ENCODE measurements at places on chromosomes 3 and 15. TPM values are rescaled to one million over a fixed set of nuclear protein-coding genes. Genes with fewer than 3 reads are reported as not detected.
A peak's percentile ranks its signal among the peaks of the same experiment; 100 is the strongest.

GRCh38 chr3:171379281-171379680 is 80.9 kb downstream of the TNIK start:
- DNase-seq, result no peak
- H3K36me3 ChIP-seq, result no peaks in the 10 kb centered on the region
- no peak overlapping the region for H3K4me3 ChIP-seq
- H3K4me1 ChIP-seq, result peaks cover 2% of the 10 kb centered on the region

- peaks cover 71% of the 10 kb centered on the region for H3K4me1 ChIP-seq
- H3K36me3 ChIP-seq, result peaks cover 55% of the 10 kb centered on the region
- DNase-seq, result no peak
Observed at GRCh38 chr3:197956626-197956988, 3.4 kb upstream of the LMLN start.

The NAA50 gene
- total RNA-seq, result 80.7 TPM

The WDR93 gene
- 0.21 TPM for total RNA-seq

DNA sequence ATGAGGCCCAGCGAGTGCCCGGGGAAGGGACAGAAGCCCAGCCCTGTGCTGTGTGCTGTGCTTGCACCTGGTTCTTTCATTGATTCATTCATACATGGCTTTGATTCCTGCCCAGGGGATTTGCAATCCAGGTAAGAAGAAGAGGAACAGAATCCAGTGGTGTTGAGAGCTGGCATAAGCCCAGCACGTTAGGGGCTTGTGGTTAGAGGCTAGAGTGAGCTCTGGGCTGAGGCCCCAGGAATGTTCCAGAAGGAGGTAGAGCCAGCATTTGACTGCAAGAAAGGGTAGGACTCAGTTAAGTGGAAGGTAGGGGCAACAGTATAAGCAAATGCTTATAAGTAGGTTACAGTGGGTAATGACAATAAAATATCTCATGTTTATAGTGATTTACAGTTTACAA is 2.3 kb downstream of the VWA5B2 start:
- H3K4me1 ChIP-seq, result peaks cover 11% of the 10 kb centered on the region
- no peaks in the 10 kb centered on the region for H3K27me3 ChIP-seq
- H3K27ac ChIP-seq, result no peak overlapping the region
- DNase-seq, result no peak

The FRMD5 gene
- 2.9 TPM for total RNA-seq

The SLC9C1 gene
- not detected for total RNA-seq

DNA sequence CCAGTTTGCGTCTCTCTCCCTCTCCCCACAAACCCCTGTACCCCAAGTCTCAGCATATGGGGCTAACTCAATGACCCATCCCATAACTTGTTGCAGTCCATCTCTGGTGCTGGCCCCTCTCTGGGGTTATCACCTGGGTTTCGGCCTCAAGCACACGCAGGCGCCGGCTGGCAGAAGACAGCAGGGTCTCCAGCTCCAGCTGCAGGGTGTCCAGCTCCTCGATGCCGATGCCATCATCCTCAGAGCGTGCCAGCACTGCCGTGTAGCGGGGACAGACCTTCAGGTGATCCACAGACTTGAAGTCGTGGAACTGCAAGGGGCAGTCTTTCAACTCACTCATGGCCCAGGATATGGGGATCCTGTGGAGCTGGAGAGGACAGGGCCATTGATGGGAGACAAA is 1.1 kb downstream of the TADA3 start:
- H3K27ac ChIP-seq, result peak overlapping the region; percentile 99
- DNase-seq, result no peak
- no peaks in the 10 kb centered on the region for H3K27me3 ChIP-seq

GRCh38 chr3:32910954-32911353 is 40.5 kb upstream of the CCR4 start:
- no peaks in the 10 kb centered on the region for H3K27me3 ChIP-seq
- H3K4me1 ChIP-seq, result no peaks in the 10 kb centered on the region
- no peak overlapping the region for H3K4me3 ChIP-seq
- H3K36me3 ChIP-seq, result no peaks in the 10 kb centered on the region
- H3K27ac ChIP-seq, result peak overlapping the region; percentile 24

The LRIG1 gene
- total RNA-seq, result 48.6 TPM

The MESP2 gene
- 1.5 TPM for total RNA-seq

The IQSEC1 gene
- 63.8 TPM for total RNA-seq

- H3K27me3 ChIP-seq, result no peaks in the 10 kb centered on the region
- no peaks in the 10 kb centered on the region for H3K36me3 ChIP-seq
- no peak overlapping the region for H3K27ac ChIP-seq
- no peak for DNase-seq
- H3K4me1 ChIP-seq, result no peaks in the 10 kb centered on the region
- H3K4me3 ChIP-seq, result no peak overlapping the region
Observed at GRCh38 chr3:149701206-149701976, 43.6 kb upstream of the WWTR1 start.

GRCh38 chr3:47863391-47864128 is 60.6 kb downstream of the DHX30 start:
- DNase-seq, result no peak
- H3K27me3 ChIP-seq, result no peaks in the 10 kb centered on the region
- H3K4me1 ChIP-seq, result no peaks in the 10 kb centered on the region
- no peaks in the 10 kb centered on the region for H3K36me3 ChIP-seq

DNA sequence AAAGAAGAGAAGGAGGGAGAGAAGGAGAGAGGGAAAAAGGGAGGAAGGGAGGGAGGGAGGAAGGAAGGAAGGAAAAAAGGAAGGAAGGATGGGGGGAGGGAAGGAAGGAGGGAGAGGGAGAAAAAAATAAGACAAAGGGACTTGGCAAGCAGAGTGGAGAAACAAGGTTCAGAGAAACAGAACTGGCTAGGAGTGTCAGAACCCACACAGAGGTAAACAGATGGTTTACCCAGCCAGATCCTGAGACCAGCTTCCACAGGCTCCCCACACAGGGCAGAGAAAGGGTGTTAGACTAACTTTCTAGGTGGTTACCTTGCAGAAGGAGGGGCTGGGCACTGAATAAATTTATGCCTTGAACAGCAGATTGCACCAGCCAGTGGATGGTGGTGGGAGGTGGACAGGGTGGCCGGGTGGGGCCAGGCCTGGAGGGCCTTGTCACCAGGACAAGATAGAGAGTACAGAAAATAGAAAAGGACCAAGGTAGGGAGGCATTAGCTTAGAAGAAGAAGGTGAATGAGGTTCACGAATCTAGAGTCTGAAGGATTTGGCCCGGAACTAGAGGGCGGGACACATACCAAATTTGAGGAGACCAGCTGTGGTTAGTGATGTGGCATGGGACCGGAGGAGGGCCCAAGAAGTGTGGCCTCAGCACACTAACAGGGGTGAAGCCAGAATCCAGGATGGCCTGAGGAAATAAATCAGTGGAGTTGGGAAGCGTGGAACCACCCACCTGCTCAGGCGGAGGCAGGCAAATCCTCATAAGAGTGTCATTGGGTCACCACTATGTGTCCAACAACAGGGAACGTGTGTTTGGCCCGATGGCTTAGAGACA is 1.2 kb upstream of the TM4SF1 start:
- H3K4me3 ChIP-seq, result no peak overlapping the region
- no peaks in the 10 kb centered on the region for H3K27me3 ChIP-seq
- H3K36me3 ChIP-seq, result no peaks in the 10 kb centered on the region
- H3K4me1 ChIP-seq, result peaks cover 23% of the 10 kb centered on the region

The CNTN3 gene
- 2.7 TPM for total RNA-seq

GRCh38 chr3:117893001-117893400 is 1141.6 kb downstream of the IGSF11 start:
- H3K36me3 ChIP-seq, result no peaks in the 10 kb centered on the region
- H3K4me1 ChIP-seq, result no peaks in the 10 kb centered on the region
- no peak overlapping the region for H3K4me3 ChIP-seq
- H3K27ac ChIP-seq, result no peak overlapping the region

GRCh38 chr3:98855806-98856400 is 45.6 kb downstream of the DCBLD2 start:
- no peak overlapping the region for H3K4me3 ChIP-seq
- DNase-seq, result no peak
- H3K27me3 ChIP-seq, result no peaks in the 10 kb centered on the region
- peaks cover 12% of the 10 kb centered on the region for H3K4me1 ChIP-seq
- no peak overlapping the region for H3K27ac ChIP-seq

GRCh38 chr15:29635513-29636098 is 186.7 kb downstream of the TJP1 start:
- no peak overlapping the region for H3K27ac ChIP-seq
- DNase-seq, result no peak
- no peaks in the 10 kb centered on the region for H3K27me3 ChIP-seq

DNA sequence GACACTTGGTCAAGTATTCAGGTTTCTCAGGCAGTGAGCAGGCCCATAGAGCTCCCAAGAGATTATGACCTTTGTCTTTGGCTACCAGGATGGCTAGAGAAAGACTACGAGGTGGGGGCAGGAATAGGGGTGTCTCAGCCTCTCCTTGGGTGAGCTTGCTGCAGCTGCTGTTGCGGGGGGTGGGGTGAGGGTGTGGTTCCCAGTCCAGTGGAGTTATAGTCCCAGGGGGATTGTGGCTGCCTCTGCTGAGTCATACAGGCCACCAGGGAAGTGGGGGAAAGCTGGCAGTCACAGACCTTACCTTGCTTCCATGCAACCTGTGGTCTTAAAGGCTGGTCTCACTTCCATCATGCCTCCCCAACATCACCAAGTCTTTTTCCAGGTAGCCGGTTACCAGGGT is 31.7 kb downstream of the ATP2C1 start:
- no peaks in the 10 kb centered on the region for H3K4me1 ChIP-seq
- no peak for DNase-seq
- no peak overlapping the region for H3K4me3 ChIP-seq
- no peak overlapping the region for H3K27ac ChIP-seq

- no peak overlapping the region for H3K27ac ChIP-seq
- H3K4me1 ChIP-seq, result no peaks in the 10 kb centered on the region
- no peak for DNase-seq
- H3K36me3 ChIP-seq, result no peaks in the 10 kb centered on the region
- H3K27me3 ChIP-seq, result no peaks in the 10 kb centered on the region
Observed at GRCh38 chr3:74267131-74267530, 347.3 kb downstream of the CNTN3 start.

DNA sequence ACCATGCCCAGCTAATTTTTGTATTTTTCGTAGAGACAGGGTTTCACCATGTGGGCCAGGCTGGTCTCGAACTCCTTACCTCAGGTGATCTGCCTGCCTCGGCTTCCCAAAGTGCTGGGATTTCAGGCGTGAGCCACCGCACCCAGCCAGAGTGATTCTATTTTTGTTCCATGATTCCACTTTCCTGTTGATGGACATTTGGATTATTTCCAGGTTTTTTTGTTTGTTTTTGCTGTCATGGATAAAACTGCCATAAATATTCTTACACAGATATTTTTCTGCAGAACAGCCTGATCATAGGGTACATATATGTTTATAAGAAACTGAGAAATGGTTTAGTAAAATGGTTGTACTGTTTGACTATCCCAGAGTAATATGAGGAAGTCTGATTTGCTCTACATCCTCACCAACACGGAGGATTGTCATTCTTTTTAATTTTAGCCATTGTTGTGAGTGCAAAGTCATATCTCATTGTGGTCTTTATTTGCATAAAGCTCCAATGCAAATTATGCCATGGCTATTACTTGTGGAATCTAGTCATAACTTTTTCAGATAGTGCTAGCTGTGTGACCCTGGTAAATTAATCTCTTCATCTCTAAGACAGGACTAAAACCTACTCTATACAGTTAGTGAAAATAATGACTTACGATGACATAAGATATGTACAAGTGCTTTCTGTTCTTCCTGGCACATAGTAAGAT is 42.7 kb downstream of the MAP6D1 start:
- DNase-seq, result no peak
- H3K4me3 ChIP-seq, result no peak overlapping the region
- H3K27ac ChIP-seq, result no peak overlapping the region
- no peaks in the 10 kb centered on the region for H3K27me3 ChIP-seq
- peaks cover 93% of the 10 kb centered on the region for H3K36me3 ChIP-seq

GRCh38 chr3:12318758-12319621 is 30.1 kb downstream of the PPARG start:
- H3K4me3 ChIP-seq, result no peak overlapping the region
- DNase-seq, result no peak
- no peaks in the 10 kb centered on the region for H3K27me3 ChIP-seq
- H3K4me1 ChIP-seq, result no peaks in the 10 kb centered on the region
- H3K36me3 ChIP-seq, result no peaks in the 10 kb centered on the region
- H3K27ac ChIP-seq, result no peak overlapping the region

The B3GALNT1 gene
- total RNA-seq, result 10.8 TPM

DNA sequence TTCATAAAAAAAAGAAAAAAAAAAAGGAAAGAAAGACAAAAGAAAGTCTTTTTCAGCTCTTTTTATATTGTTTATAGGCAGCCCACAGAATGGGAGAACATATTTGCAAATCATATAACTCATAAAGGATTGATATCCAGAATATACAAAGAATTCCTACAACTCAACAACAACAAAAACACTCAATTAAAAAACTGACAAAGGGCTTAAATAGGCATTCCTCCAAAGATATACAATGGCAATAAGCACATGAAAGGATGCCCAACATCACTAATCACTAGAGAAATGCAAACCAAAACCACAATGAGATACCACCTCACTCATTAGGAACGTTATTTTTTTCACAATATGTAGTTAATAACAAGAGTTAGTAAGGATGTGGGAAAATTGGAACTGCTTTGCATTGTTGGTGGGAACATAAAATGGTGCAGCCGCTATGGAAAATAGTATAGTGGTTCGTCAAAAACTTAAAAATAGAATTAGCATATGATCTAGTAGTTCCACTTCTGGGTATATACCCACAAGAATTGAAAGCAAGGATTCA is 54.2 kb upstream of the CMTM8 start:
- no peak overlapping the region for H3K27ac ChIP-seq
- H3K4me1 ChIP-seq, result no peaks in the 10 kb centered on the region
- no peak overlapping the region for H3K4me3 ChIP-seq

The SLC6A20 gene
- total RNA-seq, result 19.8 TPM

DNA sequence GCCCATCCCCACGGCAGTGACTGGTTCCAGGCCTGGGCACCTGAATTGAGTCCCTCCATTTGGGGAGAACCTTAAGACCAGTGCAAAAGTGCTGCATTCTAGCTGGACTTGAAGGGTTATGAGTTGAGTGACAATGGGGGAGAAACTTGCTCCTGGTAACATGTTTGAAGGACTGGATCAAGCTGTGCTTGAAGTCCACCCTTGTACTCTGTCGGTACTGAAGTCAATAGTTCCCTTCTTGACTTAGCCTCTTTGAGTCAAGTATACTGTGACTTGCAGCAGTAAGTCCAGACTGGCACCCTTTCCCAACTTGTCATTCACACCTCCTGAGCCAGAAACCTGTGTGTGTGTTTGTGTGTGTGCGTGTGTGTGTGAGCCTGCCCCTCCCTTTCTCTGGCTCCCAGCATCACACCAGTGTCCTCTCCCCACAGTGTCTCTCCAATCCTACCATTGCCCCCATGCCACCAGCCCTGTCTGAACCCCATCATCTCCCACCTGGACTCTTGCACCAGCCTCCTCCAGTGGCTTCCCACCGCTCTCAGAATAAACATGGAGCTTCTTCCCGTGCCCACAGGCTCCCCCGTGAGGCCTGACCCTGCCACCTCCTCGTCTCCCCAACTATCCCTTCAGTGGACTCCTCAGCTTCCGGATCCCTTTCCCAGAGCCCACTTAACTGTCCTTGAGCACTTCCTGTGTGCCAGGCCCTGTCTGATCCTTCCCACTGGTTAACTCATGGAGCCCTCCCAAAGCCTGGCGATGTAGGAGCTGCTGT is 10.2 kb upstream of the FBLN2 start:
- H3K36me3 ChIP-seq, result no peaks in the 10 kb centered on the region
- H3K4me3 ChIP-seq, result no peak overlapping the region
- H3K27ac ChIP-seq, result peak overlapping the region; percentile 2
- no peaks in the 10 kb centered on the region for H3K27me3 ChIP-seq

The NEK4 gene
- total RNA-seq, result 26.7 TPM

GRCh38 chr3:43699864-43700263 is 9.1 kb downstream of the ABHD5 start:
- no peaks in the 10 kb centered on the region for H3K27me3 ChIP-seq
- DNase-seq, result no peak
- H3K27ac ChIP-seq, result no peak overlapping the region

The CCDC39 gene
- total RNA-seq, result not detected

The BUB1B gene
- total RNA-seq, result 6.9 TPM

The CHRNA3 gene
- total RNA-seq, result not detected
